ENCODE measurements at places on chromosomes 3 and 15.

- no peak for DNase-seq
Measured at GRCh38 chr3:13549623-13550422, 898 bp downstream of the FBLN2 start.

GRCh38 chr3:54784021-54784420 is 143.8 kb downstream of the LRTM1 start:
- DNase-seq = no peak

DNA sequence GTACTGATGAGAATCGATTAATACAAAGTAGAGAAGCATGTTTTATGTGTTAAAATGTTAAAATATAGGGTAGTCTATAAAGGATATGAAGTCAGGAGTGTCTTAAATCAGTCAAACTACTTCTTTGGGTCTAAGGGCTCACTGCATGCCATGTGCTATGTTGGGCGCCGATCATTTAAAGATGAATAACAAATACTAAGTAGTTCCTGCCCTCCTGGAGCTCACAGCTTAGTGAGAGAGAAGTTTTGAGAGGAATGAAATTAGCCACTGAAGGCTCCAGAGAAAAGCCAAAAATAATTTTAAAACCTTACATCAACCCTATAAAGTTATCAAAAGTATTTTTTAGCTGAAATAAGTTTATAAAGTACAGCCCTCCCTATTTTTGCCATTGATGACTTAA is 44.5 kb downstream of the BLM start:
- no peak for DNase-seq

DNA sequence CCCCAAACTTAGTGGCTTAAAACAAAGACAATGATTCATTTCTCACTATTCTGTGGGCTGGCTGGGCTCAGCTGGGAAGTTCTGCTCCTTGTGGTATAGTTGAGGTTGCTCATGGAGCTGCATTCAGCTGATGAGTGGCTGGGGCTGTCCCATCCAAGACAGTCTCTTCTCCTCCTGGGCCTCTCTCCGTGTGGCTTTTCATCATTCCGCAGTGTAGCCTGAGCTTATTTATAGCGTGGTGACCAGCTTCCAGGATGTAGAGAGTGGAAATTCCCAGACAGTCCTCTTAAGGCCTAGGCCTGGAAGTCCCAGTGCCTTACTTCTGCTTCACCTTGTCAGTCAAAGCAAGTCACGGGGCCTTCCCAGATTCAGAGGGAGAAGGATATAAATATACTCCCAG is 136.7 kb upstream of the DAZL start:
- no peak for DNase-seq

DNA sequence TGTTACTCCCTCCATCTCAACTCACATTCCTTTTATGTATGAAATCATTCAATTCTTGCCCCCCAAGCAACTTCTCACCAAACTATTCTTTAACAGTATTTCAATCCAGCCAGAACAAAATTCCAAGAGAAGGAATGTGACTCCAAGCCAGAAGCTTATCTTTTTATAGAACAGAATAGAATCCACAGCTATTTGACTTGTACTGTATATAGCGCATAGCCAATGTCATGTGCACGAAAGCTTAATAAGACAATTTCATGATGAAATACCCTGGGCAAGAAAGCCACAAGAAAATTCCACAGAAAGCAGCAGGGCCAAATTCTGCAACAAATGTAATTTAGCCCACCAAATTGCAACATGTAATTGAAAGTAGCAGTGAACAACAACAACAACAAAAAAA is 127.6 kb upstream of the UBE2E2 start:
- DNase-seq = no peak

DNA sequence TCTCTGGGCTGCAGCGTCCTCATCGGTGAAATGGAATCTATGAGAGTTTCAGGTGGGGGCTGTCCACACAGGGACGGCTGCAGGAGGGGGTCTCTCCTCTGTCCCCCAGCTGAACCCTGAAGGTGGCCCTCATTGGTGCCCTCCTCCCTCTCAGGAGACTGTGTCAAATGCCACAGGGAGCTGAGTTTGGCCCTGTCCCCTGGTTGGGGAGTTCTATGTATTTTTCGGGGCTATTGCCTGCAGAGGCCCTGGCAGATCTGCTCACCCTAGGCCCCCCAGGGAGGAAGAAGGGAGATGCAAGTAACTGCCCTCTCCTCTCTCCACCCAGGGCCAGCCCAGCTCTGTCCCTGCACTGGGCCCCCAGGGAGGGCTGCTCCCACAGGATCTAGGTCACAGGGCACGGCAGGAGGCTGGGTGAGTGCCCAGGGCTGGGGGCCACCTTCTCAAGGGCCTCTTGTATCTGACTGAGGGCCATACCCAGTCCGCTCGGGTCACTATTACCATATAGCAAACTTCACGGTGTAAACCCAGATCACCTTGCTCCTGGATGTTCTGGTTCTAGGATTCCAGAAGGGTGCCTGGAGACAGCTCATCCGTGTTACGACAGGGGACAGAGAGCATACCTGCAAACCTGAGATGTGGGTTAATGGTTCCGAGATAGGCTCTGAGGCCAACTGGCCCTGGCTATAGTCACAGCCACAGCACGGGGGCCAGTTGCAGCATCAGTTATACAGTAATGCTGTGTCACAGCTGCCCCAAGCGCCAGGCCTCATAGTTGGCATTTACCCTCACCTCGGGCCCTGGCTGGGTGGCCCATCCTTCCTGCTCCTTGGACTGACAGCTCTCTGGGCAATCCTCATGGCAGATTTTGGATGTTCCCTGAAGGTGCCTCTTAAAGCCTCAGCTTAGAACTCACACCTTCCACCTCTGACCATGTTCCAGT is 102.4 kb upstream of the PRR23E start:
- no peak for DNase-seq

DNA sequence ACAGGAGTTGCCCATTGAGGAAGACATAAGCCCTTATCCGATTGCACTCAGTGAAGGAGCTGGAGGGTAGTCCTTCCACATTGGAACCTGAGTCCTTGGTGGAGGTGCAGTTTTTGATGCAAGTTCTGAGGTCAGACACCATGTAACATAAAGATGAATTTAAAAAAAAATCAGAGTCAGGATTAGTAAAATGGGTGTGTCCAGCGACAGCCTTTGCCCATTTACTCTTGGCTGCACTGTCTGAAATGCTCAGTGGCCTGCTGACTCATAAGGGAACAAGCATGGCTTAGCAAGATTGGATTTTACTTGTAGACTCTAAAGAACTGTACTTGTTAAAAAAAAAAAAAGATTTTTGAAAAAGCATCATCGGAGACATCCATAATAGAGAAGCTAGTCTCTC is 241.1 kb upstream of the TOPAZ1 start:
- peak; percentile 11 for DNase-seq

DNA sequence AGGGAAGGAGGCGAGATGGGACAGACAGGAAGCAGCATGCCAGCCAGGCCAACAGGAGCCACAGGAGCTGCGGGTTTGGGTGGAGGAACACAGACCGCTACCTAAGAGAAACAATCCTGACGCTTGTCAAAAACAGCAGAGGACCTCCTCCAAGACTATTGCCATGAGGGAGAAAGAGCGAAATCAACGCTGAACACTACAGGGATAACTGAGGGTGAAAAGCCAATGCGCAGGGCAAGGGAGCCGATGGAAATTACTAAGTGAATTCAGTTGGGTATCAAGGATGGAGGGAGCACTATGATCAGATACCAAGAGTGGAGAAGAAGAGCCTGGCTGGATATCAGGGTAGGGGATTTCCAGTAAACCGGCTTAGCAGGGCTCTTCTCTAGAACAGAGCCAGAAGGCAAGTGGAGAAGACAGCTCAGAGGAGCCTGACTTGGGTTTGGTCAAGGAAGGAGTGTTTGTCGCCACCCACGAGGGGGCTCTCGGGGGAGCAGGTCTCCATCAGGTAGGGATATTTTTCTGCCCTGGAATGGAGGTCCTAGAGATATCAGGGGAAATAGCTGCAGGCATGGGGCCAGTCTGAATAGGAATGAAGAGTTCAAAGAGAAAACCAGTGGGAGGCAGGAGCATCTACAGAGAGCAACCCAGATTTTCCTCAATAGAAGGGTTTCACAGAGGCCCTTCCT is 48.4 kb downstream of the SLC41A3 start:
- DNase-seq = no peak

DNA sequence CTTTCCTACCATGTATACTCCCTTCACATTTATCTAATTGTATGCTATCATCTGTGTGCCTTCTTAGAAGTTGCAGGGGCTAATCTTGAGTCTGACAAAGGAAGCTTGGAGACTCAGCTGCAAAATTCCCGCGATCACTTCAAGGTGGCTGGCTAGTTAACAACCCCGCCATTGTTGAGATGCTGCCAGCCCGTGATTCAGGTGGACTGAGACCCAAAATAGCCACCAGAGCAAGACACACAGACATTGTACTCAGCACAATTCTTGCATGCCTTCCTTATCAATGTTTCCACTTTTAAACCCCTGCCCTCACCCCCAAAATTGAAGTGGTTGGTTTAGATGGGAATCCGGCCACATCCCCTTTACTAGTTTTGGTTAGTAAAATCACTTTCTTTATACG is 225.8 kb upstream of the ZNF717 start:
- DNase-seq = no peak

GRCh38 chr15:27993996-27994780 is 104.9 kb downstream of the OCA2 start:
- no peak for DNase-seq

DNA sequence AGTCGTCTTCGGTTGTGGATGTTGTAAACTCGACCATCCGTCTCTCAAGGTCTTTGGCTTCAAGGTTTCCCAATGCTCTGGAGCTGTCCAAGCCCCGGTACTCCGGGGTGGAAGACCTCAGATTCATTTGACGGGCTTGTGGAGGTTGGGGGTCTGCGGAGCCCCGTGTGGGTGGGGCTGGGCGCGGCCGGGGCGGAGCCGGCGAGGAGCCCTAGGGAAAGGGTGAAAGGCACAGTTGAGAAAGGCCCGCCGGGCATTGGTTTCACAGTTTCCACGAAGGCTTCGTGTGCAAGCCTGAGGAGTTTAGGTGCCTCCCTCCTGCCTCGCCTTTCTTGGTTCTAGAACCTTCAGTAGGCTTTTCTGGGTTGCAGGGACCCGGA is 360 bp upstream of the MGA start:
- DNase-seq = no peak

DNA sequence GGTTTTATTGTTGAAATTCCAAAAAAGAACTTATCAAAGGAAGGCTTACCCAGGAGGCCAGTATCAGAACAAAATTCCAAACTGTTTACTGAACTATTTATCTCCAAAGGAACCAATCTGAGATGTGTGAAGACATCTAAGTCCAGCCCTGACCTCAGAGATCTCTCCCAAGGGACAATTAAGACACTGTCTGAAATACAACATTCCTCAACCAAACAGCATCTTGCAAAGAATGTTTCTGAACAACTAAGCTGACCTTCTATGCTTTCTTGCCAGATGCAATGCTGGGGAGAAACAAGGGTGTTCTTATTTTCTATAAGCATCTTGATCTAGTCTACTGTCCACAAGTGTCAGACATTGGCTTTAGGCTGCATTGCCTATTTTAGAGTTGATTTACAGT is 13.6 kb downstream of the PDZRN3 start:
- no peak for DNase-seq

GRCh38 chr3:9101286-9101685 is 138.0 kb upstream of the RAD18 start:
- DNase-seq = no peak

GRCh38 chr3:186002884-186003472 is 65.2 kb upstream of the TRA2B start:
- DNase-seq = no peak

- DNase-seq = peak; percentile 3
Measured at GRCh38 chr3:81910244-81910852, 148.9 kb upstream of the GBE1 start.

Measured in NCI-H510A treated with DMSO at 0.1 percent for 48 hours (cell line).